ENCODE measurements at places on chromosomes 3 and 15. TPM values are rescaled to one million over a fixed set of nuclear protein-coding genes. Genes with fewer than 3 reads are reported as not detected.

The ZDHHC23 gene
- 0.52 TPM for total RNA-seq

The TMCO5A gene
- not detected for total RNA-seq

The ADGRG7 gene
- not detected for total RNA-seq

The JMJD7 gene
- 12.1 TPM for total RNA-seq

The GPR171 gene
- 21.3 TPM for total RNA-seq

GRCh38 chr15:64461721-64462162 is 1.4 kb downstream of the ZNF609 start:
- no peak for DNase-seq

DNA sequence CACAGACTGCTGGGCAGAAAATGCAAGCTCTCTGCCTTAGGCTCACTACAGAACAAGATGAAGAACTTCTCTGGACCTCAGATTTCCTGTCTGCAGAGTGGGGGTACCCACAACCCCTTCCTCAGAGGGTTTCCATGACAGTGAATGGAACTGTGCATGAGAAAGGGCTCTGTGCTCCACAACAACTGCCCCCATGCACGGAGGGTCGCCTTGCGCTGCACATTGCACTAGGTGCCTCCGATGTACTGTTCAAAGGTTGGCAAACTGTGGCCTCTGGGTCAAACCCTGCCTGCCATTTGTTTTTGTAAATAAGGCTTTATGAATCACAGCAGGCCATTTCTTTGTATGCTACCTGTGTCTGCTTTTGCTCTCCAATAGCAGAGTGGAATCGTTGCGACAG is 172.0 kb downstream of the RAB11A start:
- no peak for DNase-seq

DNA sequence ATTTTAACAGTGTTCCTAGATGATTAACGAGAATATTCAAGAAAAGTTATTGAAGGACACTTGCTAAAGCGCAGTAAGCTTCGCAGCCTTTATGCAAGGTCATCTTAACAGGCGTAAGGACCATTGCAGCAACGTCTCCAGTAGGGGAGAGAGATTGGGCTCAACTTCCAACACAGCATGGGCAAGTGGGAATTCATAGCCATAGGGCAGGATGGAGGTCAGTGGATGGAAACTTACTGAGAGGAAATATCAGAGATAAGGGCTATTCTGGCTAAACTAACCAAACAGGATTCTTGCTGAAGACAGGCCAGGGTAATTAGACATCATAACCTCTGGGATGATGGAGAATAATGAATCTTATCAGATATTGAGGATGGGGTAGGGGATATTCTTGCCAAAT is 82.8 kb downstream of the DHX36 start:
- no peak for DNase-seq

DNA sequence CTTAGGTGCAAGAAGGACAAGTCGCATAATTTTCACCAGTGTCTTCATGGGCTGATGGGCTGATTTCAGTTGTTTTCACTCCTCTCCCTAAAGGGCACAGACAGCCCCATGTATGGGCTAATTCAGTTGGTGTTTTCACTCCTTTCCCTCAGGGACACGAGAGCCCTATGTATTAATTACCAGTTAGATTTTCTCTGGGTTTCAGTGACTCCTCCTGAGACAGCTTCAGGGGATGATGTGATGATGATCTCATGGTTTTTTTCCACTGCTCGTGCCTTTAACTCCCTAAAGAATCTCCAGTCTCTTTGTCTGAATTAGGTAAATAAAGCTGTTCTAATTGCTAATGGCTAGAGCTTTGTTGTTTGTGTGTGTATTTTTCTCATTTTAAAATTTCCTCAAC is 9.9 kb downstream of the RAMAC start:
- no peak for DNase-seq

DNA sequence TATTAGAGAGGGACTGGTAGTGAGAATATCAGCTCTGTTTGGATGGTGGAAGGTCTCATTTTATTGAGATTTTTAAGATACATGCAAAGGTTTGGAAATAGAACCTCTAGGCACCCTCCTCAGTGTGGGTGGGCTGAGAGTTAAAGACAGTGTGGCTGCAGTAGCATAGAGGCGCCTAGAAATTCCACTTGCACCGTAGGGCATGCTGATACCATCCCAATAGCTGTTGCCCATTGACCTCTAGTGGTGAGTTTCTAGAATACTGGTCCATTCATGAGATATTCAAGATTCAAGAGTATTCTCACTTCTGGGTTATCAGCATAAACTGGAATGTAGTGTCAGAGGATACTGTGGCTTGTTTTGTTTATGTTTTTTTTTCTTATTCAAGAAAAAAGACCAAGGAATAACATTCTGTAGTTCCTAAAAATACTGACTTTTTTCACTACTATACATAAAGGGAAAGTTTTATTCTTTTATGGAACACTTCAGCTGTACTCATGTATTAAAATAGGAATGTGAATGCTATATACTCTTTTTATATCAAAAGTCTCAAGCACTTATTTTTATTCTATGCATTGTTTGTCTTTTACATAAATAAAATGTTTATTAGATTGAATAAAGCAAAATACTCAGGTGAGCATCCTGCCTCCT is 87.2 kb downstream of the TGFBR2 start:
- DNase-seq = no peak

GRCh38 chr3:98921957-98922356 is 20.5 kb upstream of the DCBLD2 start:
- no peak for DNase-seq

- peak; percentile 73 for DNase-seq
Observed at GRCh38 chr15:45200799-45201556, 13.2 kb upstream of the SHF start.

GRCh38 chr3:35028157-35028556 is 611.2 kb upstream of the ARPP21 start:
- no peak for DNase-seq
